Jurkat, Clone E6-1 (cell line): ENCODE measurements at places on chromosomes 2 and 18.

- no peak for DNase-seq
Observed at GRCh38 chr2:129565551-129566109, 413.8 kb upstream of the RAB6C start.

GRCh38 chr2:241123816-241124536, 21.9 kb upstream of the MTERF4 start:
- DNase-seq, result no peak

DNA sequence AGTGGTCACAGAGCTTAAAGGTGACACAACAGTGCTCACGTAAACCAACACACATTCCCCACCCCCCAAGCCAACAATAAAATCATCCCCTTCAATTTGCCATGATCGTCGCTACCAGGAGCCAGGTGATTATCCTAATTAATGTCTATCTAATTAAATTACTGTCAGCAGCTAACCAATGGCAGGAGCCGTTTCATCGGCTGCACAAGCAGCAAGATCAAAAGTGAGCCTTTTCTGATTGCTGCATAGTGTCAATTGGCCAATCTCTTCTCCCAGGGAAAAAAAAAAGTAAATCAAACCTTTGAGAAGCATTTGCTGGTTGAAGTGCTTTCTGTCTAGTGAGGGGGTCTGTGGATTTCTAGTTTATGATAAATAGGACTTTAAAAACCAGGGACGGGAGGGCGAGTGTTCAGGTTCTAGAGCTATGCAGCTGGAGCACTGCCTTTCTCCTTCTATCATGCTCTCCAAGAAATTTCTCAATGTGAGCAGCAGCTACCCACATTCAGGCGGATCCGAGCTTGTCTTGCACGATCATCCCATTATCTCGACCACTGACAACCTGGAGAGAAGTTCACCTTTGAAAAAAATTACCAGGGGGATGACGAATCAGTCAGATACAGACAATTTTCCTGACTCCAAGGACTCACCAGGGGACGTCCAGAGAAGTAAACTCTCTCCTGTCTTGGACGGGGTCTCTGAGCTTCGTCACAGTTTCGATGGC, at the start of gene TBR1:
TBR1 (plus strand) TSS at position 311 of the 721 bp plus-strand sequence; CDS start at position 425, 114 bp downstream.
- no peak for DNase-seq

DNA sequence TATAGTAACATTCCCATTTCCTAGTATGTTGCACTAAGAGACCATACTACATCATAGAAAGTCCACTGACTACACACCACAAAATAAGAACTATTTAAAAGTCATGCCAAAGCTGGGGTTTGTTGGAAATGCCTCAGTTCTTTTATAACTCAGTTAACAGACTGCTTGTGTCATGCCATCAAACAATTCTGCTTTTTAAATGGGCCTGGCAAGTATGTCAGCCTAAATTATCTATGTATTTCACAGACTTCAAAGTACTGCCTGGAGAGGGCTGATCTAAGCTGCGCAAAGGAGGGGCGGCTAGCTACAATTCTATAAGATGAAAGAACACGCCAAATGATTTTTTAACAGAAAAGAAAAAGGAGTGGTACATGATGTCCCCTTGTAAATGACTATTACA, 49.6 kb downstream of the FARSB start:
- DNase-seq, result no peak

DNA sequence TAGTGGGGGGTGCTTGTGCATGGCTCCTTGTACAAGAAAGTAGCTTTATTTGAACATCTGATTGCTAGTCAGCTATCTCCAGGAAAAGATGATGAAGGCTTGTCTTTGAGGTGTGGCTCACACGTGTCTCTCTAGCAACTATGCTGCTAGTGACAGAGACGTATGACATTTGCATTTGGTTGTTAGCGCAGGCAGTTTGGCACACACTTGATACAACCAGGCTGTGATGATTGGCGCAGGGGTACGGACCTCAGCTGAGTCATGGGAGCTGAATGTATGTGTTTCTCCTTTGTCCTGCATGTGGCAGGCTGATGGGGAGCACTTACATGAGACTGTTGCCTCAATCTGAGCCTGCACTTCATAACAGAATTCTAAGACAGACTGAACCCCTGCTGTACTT, 29.6 kb downstream of the PTCD3 start:
- DNase-seq, result no peak

DNA sequence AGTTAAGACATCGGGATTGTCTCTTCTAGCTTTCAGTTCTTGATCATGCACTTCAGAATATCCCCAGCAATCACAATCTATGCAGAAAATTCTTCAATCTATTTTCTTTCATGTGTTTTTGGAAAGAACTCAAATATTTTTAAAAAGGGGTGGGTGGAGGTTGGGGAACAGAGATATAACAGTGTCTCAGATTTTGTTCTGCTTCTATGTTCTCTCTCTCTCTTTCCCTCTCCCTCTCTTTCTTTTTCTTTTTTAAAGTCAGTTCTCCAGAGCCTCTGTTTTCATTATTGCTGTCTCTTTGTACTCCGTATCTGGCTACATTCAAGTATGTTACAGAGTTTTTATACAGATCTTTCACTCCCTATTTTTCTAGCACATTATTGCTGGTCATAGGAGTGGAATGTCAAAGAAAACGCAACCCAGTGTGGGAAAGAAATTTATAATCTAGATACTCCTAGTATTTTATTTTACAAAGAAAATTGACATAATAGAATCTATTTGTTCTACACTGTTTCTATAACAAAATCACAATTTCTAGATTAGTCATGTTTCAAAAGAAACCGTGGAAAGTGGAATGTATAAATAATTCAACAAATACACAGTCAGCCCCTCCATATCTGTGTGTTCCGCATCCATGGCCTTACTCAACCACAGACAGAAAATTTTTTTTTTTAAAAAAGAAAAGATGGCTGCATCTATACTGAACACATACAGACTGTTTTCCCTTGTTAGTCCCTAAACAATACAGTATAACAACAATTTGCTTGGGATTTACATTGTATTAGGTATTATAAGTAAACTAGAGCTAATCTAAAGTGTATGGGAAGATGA, 11.2 kb upstream of the NEMP2 start:
- no peak for DNase-seq

GRCh38 chr2:98505311-98505808, 60.7 kb downstream of the INPP4A start:
- no peak for DNase-seq

DNA sequence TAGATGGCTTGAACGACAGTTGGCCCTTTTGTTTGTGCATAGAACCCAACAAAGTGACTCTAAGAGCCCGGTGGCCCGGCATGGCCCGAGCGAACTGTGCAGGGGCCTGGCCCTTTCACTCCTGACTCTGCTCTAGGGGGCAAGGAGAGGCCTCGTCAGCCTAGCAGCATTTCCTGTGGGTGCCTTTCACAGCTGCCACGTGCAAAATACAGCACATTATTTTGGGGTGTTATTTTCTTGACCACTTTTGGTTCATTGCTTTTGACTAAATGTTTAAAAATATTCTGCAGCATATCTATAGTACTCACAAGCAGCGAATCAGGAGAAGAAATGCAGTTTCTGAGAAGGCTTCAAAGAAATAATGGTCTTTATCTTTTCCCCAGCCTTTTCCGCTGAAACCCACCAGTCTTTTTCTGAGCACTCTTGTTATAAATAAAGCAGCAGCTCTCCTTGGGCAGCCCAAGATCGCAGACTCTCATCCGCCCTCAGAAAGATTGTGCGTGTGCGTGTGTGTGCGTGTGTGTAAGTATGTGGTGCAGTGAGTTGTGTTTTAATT, 31.3 kb downstream of the DGKD start:
- peak; percentile 88 for DNase-seq

GRCh38 chr18:55779691-55780585, 191.9 kb upstream of the TCF4 start:
- DNase-seq, result no peak

- no peak for DNase-seq
Observed at GRCh38 chr2:182914852-182915251, 48.4 kb upstream of the FRZB start.

GRCh38 chr2:58110765-58111164, 64.2 kb downstream of the VRK2 start:
- no peak for DNase-seq

GRCh38 chr2:106107509-106108131, 86.5 kb downstream of the UXS1 start:
- no peak for DNase-seq

DNA sequence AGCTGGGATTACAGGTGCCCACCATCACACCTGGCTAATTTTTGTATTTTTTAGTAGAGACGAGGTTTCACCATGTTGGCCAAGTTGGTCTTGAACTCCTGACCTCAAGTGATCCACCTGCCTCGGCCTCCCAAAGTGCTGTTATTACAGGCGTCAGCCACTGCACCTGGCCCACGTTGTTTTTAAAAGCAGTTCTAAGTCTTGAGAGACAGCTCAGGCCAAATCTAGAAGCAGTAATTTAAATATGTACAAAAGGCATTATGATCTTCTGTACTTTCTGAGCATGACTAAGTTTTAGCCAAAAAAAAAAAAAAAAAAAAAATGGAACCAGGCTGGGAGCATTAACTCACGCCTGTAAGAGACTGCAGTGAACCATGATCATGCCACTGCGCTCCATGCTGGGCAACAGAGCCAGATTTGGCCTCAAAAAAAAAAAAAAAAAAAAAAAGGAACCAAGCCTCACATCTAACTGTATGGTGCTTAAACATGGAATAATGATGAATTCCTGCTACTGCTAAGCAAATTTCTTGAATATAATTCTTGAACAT, 4.0 kb downstream of the ABHD3 start:
- no peak for DNase-seq

DNA sequence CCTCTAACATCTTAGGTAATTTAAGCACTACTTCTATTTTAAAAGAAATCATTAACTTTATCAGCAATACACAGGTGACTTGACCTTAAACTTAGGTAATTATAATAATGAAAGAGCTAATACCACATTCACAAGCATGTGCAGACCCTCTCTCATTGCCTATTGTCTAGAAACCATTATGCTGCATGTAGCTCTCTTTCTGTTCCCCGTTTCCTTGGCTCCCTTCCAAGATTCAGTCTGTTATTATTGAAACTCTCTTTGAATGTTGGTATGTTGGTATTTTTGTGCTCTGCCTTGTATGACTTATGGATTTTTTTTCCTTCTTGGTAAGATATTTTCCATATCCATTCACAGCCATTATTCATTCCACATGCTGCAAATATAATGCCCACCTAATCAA, 201.2 kb downstream of the CDCA7 start:
- DNase-seq, result no peak

- peak; percentile 67 for DNase-seq
Observed at GRCh38 chr2:109150559-109150958, 21.6 kb downstream of the SH3RF3 start.

DNA sequence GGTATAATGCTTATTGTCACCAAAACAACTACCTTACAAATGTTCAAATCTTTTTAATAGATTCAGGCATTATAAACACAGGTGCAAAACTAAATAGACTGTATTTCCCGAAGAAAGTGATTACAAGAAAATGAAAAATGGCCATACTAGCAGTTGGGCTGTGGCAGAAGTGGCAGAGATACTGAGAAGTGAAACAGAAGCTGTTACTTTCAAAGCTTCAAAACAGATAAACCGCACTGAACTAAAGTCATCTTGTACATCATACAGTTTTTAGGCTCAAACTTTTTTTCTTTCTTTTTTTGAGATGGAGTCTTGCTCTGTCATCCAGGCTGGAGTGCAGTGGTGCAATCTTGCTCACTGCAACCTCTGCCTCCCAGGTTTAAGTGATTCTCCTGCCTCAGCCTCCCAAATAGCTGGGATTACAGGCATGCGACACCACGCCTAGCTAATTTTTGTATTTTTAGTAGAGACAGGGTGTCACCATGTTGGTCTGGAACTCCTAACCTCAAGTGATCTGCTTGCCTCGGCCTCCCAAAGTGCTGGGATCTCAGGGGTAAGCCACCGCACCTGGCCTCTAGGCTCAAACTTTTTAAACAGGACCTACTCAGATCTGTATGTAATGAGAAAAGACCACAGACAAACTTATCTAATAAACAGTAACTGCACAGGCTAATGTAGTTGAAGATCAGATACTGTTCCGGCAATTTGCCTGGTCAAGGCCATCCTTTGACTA, 77.9 kb upstream of the SATB2 start:
- DNase-seq, result no peak

GRCh38 chr18:49886891-49887764, 73.8 kb upstream of the ACAA2 start:
- DNase-seq, result no peak

DNA sequence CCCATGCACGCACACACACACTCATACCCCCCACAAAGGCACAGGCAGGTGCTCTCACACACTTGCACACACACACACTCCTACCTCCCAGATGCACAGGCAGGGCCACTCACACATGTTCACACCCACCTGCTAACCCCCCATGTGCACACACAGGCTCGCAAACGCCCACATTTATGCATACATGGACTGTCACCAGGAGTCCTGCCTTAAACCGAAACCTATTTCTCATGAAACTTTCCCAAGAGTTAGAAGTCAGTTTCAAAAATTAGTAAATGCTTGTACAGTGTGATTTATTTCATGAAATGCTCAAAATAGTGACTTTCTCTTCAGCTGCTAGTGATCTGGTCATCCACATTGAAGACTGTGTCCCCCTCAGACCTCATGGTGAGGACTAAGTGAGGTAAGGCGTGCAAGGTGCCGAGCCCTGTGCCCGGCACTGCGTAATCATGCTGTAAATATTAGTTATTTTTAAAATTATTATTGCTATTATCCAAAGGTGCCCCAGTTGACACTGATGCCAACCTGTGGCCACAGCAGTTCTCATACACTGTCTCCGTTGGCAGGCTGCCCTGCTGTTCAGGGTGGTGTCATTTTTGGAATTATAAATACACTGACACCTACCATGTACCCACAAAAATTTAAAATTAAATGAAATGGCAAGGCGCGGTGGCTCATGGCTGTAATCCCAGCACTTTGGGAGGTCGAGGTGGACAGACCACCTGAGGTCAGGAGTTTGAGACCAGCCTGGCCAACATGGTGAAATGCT, 12.4 kb downstream of the CNNM4 start:
- no peak for DNase-seq

DNA sequence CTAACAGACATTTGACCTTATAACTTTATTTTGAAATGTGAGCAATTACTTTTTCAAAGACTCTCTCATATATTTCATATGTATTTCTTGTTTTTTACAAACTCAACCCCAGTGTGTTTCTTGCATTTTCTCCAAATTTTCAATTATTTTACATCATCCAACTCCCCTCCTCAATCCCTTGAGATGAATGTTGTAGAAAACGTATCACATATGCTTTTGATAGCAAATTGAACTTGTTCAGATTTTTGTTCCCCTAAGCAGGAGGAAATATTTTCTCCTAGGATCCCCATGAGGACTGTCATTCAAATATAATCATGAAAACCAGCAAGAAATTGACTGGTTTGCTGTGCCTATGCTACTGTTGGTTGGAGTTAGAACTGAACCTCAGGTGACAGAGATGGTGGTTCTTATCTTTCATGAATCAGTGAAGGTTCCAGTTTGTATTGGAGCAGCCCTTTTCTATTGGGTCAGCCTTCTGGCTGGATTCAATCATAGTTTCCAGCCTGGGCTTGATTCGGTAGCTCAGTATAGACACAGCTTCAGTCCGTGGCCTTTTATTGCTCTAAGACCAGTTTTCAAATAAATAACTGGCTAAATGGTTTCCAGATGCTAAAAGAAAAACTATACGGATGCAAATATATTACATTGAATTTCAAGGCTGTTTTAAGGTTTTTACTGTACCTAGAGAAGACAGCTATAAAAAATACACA, 591.0 kb downstream of the EPHA4 start:
- DNase-seq, result no peak
